ENCODE measurements at places on chromosomes 2 and 18. TPM values are rescaled to one million over a fixed set of nuclear protein-coding genes. Genes with fewer than 3 reads are reported as not detected.

GRCh38 chr18:12599966-12600365 lies 57.9 kb downstream of the SPIRE1 start:
- H3K36me3 ChIP-seq, result no peaks in the 10 kb centered on the region
- no peak overlapping the region for H3K27ac ChIP-seq
- no peak for DNase-seq
- H3K27me3 ChIP-seq, result no peaks in the 10 kb centered on the region
- no peak overlapping the region for H3K4me3 ChIP-seq

HNMT gene
- total RNA-seq, result 129 TPM

GLI2 gene
- total RNA-seq, result 51.1 TPM

TDRD15 gene
- total RNA-seq, result not detected

GRCh38 chr2:210901326-210901725 lies 344.9 kb downstream of the CPS1 start:
- H3K27me3 ChIP-seq, result no peaks in the 10 kb centered on the region
- no peaks in the 10 kb centered on the region for H3K36me3 ChIP-seq
- H3K4me1 ChIP-seq, result no peaks in the 10 kb centered on the region

M1AP gene
- not detected for total RNA-seq

DNA sequence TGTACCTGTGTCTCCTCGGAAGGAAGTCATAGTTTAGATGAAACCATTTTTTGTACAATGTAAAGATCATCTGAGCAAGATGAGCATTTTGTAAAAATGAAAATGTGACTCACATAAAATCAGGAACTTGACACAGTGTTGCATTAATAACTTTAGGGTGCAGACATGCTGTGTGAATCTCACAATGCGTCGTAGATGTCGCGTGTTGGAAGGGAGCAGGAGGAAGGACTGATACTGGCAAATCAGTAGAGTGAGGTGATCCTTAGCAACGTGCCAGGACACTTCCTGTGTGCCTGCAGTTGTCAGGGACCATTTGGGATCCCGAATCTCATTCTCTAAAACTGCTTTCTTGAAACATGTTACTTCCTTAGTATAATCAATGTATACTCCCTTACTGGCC lies 103.1 kb downstream of the SH3BP4 start:
- no peaks in the 10 kb centered on the region for H3K36me3 ChIP-seq
- no peaks in the 10 kb centered on the region for H3K27me3 ChIP-seq

GRCh38 chr2:205946226-205946625 lies 139.7 kb downstream of the INO80D start:
- no peaks in the 10 kb centered on the region for H3K36me3 ChIP-seq
- H3K4me1 ChIP-seq, result peaks cover 5% of the 10 kb centered on the region
- no peak for DNase-seq
- no peak overlapping the region for H3K4me3 ChIP-seq
- no peak overlapping the region for H3K27ac ChIP-seq

- no peaks in the 10 kb centered on the region for H3K4me1 ChIP-seq
- no peak overlapping the region for H3K4me3 ChIP-seq
- no peak for DNase-seq
- H3K36me3 ChIP-seq, result no peaks in the 10 kb centered on the region
- peak overlapping the region; percentile 11 for H3K27ac ChIP-seq
- no peaks in the 10 kb centered on the region for H3K27me3 ChIP-seq
Observed at GRCh38 chr2:226690461-226691024, 109.1 kb downstream of the IRS1 start.

- no peak overlapping the region for H3K27ac ChIP-seq
- H3K27me3 ChIP-seq, result no peaks in the 10 kb centered on the region
- DNase-seq, result no peak
- no peak overlapping the region for H3K4me3 ChIP-seq
Observed at GRCh38 chr18:41972067-41972925, 17.3 kb downstream of the PIK3C3 start.

EFR3B gene
- 4.5 TPM for total RNA-seq

- H3K27ac ChIP-seq, result no peak overlapping the region
- H3K27me3 ChIP-seq, result no peaks in the 10 kb centered on the region
- H3K4me1 ChIP-seq, result no peaks in the 10 kb centered on the region
- no peak for DNase-seq
Observed at GRCh38 chr2:235183786-235184185, 232.0 kb downstream of the SH3BP4 start.

DNA sequence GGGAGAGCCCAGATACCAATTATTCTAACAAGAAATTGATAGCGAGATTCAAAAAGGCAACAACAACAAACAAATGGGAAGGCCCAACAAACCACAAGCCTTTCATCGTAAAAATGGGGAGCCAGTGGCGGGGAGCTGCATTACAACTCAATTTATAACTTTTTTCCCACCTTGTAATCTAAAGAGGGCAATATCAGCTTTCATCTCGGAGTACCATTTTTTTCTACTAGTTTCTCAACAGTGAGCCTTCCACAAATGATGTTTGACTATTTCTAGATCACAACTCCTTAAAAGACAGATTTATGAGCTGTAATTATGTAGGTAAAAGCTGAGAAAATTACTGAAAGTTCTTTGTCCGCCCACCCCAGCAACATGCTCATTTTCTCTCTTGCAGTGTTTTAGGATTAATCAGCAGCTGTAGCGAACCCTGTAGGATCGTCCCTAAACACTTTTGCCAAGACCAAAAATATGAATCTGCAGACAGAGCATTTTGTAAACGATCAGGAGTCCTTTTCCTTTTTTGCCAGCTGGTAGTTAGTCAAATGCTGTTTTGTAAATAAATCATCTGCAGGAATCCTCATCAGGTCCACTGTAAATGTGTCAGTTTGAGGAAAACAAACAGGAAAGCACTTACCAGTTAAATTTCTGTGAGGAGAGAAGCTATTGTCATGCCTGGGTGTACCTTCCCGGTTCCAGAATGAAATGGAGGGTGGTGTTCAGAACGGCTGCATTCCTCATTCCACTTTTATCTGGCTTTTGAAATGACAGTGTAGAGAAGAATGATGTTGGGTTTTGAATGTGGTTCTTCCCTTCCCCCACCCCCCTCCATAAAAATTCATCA lies 53.2 kb downstream of the EEF1B2 start:
- no peaks in the 10 kb centered on the region for H3K4me1 ChIP-seq
- peak overlapping the region; percentile 5 for H3K4me3 ChIP-seq
- no peak overlapping the region for H3K27ac ChIP-seq

HOXD1 gene
- total RNA-seq, result 0.66 TPM

GRCh38 chr2:203591642-203592041 lies 56.5 kb upstream of the RAPH1 start:
- H3K27ac ChIP-seq, result no peak overlapping the region
- H3K4me1 ChIP-seq, result no peaks in the 10 kb centered on the region
- DNase-seq, result no peak
- no peaks in the 10 kb centered on the region for H3K36me3 ChIP-seq
- no peaks in the 10 kb centered on the region for H3K27me3 ChIP-seq

GRCh38 chr18:62037989-62038778 lies 145.4 kb upstream of the RNF152 start:
- no peaks in the 10 kb centered on the region for H3K27me3 ChIP-seq
- H3K36me3 ChIP-seq, result no peaks in the 10 kb centered on the region
- DNase-seq, result no peak
- no peak overlapping the region for H3K4me3 ChIP-seq
- no peak overlapping the region for H3K27ac ChIP-seq

SLC9A4 gene
- not detected for total RNA-seq

GRCh38 chr18:28040211-28040610 lies 136.7 kb downstream of the CDH2 start:
- no peak overlapping the region for H3K27ac ChIP-seq
- no peak overlapping the region for H3K4me3 ChIP-seq
- H3K36me3 ChIP-seq, result no peaks in the 10 kb centered on the region
- no peaks in the 10 kb centered on the region for H3K27me3 ChIP-seq

GRCh38 chr2:233031556-233032500 lies 644 bp upstream of the NEU2 start:
- H3K36me3 ChIP-seq, result no peaks in the 10 kb centered on the region
- no peak overlapping the region for H3K4me3 ChIP-seq
- DNase-seq, result no peak
- H3K27ac ChIP-seq, result no peak overlapping the region
- no peaks in the 10 kb centered on the region for H3K4me1 ChIP-seq
- H3K27me3 ChIP-seq, result no peaks in the 10 kb centered on the region

GRCh38 chr2:54701029-54701428 lies 22.4 kb upstream of the EML6 start:
- no peak overlapping the region for H3K4me3 ChIP-seq
- no peaks in the 10 kb centered on the region for H3K36me3 ChIP-seq
- DNase-seq, result no peak
- H3K27ac ChIP-seq, result no peak overlapping the region
- H3K4me1 ChIP-seq, result no peaks in the 10 kb centered on the region

- no peak for DNase-seq
- no peak overlapping the region for H3K4me3 ChIP-seq
- no peaks in the 10 kb centered on the region for H3K4me1 ChIP-seq
Observed at GRCh38 chr2:188623995-188624643, 332.4 kb downstream of the GULP1 start.

DNA sequence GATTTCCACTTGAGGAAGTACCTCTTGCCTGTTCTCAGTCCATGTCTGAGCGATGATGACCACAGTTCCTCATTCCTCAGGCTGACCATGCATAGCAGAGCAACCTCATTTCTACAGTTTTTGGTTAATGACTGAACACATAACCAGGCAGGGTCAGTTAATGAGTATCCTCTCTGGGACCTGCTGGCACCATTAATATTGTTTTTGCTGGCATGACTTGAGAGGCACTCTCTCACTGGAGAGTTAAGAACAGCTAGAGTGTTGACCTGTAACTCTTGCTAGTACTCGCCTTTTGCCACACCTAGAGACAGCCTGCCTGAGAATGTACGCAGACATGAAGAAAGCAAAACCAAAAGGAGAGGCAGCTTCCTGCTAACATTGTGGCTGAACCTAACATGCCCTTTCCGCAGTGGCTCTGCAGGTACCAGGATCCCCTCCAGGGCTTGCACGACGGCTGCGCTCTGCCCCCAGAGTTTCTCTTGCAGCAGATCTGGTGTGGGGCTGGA lies 23.9 kb downstream of the PECR start:
- H3K36me3 ChIP-seq, result no peaks in the 10 kb centered on the region
- H3K4me3 ChIP-seq, result no peak overlapping the region
- no peak overlapping the region for H3K27ac ChIP-seq
- no peaks in the 10 kb centered on the region for H3K4me1 ChIP-seq
- no peak for DNase-seq
- no peaks in the 10 kb centered on the region for H3K27me3 ChIP-seq

GRCh38 chr2:38113051-38113450 lies 37.1 kb upstream of the CYP1B1 start:
- no peak overlapping the region for H3K4me3 ChIP-seq
- H3K36me3 ChIP-seq, result no peaks in the 10 kb centered on the region
- H3K27ac ChIP-seq, result no peak overlapping the region
- H3K4me1 ChIP-seq, result peaks cover 6% of the 10 kb centered on the region

DNA sequence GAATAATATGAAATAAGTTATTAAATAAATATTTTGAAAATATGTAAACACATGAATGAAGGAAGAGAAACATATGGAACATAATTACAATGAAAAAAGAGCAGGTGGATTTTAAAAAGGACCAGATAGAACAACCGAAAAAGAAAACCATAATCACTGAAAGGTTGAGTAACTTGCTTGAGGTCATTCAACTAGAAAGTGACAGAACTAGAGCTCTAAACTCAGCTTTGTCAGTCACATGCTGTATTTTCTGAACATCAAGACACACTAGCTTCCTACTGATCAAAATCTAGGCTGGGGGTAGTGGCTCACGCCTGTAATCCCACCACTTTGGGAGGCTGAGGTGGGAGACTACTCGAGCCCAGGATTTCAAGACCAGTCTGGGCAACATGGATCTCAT lies 30.0 kb upstream of the ITGAV start:
- H3K4me1 ChIP-seq, result no peaks in the 10 kb centered on the region
- no peak overlapping the region for H3K4me3 ChIP-seq
- no peaks in the 10 kb centered on the region for H3K27me3 ChIP-seq
- no peak overlapping the region for H3K27ac ChIP-seq
- H3K36me3 ChIP-seq, result no peaks in the 10 kb centered on the region
- no peak for DNase-seq

EPG5 gene
- total RNA-seq, result 28.3 TPM

GRCh38 chr2:30713698-30714097 lies 93.5 kb downstream of the CAPN13 start:
- H3K4me3 ChIP-seq, result no peak overlapping the region
- H3K27ac ChIP-seq, result no peak overlapping the region
- no peaks in the 10 kb centered on the region for H3K36me3 ChIP-seq
- no peak for DNase-seq
- no peaks in the 10 kb centered on the region for H3K27me3 ChIP-seq
- H3K4me1 ChIP-seq, result no peaks in the 10 kb centered on the region

PARD6G gene
- 14.9 TPM for total RNA-seq

GRCh38 chr2:152820048-152820447 lies 101.6 kb downstream of the ARL6IP6 start:
- no peaks in the 10 kb centered on the region for H3K27me3 ChIP-seq
- H3K36me3 ChIP-seq, result no peaks in the 10 kb centered on the region

DNA sequence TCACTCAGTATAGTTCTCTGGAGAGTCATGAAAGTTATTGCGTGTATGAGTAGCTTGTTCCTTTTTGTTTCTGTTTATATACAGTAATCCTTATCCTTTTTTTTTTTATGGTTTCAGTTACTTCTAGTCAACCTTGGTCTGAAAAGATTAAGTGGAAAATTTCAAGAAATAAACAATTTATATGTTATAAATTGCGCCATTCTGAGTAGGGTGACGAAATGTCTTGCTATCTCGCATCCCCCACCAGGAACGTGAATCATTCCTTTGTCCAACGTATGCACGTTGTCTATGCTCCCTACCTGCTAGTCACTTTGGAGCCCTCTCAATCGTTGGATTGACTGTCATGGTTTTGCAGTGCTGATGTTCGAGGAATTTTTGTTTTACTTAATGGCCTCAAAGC lies 60.4 kb downstream of the FAM117B start:
- H3K4me1 ChIP-seq, result no peaks in the 10 kb centered on the region
- no peak overlapping the region for H3K4me3 ChIP-seq
- no peak overlapping the region for H3K27ac ChIP-seq

RAD51AP2 gene
- total RNA-seq, result 0.18 TPM

SERPINB11 gene
- total RNA-seq, result not detected

HOXD8 gene
- total RNA-seq, result 38.0 TPM

AMER3 gene
- not detected for total RNA-seq

DNA sequence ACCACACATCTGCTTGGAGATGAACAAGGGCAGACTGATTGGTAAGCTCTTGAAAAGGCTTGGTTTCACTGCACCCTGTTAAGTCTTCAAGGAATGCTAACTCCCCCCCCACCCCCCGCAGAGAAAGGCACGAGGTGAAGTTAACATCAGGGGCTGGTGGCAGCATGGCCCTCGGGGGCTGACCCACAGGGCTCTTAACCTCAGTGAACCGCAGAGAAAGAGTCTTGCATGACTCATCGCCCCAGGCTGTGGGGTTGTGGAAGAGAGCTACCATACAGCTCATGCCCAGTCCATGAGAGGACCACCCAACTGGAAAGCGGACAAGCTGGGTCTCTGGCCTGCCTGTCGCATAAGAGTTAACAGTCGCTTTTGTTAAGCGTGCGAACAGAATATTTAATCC lies 10.6 kb upstream of the CEP68 start:
- no peaks in the 10 kb centered on the region for H3K27me3 ChIP-seq
- DNase-seq, result no peak
- no peak overlapping the region for H3K4me3 ChIP-seq
- H3K36me3 ChIP-seq, result no peaks in the 10 kb centered on the region
- no peaks in the 10 kb centered on the region for H3K4me1 ChIP-seq
- H3K27ac ChIP-seq, result no peak overlapping the region
